ENCODE measurements at places on chromosomes 16 and 17.

DNA sequence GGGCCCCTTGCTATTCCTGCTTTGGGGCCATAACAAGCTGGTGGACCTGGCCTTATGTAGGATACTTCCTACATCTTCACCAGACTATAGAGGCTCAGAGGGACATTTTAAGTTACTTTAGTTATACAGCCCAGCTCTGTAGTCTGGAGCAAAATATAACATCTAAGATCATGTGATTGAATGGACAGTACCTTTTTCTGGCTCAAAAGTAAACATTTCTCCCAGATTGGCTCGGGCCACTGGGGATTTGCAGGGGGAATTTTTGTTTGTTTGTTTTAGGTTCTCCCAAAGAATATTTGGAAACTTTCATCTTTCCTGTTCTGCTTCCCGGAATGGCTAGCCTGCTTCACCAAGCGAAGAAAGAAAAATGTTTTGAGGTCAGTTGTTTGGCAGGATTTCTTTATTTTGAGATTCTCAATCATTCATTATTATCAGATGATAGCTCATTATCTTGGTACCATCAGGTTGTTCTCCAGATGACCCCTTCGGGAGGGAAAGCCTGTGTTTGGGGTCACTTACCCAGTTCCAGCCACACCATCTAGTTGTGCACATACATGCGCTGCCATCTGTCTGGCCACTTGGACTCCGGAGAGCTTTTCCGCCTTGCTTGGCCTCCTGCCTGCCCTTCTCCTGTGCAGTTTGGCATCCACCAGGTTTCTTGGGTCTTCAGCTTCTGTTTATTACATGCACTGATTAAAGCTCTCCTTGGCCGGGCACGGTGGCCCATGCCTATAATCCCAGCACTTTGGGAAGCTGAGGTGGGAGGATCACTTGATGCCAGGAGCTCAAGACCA is 17.2 kb downstream of the IQCK start:
- no peak for DNase-seq

DNA sequence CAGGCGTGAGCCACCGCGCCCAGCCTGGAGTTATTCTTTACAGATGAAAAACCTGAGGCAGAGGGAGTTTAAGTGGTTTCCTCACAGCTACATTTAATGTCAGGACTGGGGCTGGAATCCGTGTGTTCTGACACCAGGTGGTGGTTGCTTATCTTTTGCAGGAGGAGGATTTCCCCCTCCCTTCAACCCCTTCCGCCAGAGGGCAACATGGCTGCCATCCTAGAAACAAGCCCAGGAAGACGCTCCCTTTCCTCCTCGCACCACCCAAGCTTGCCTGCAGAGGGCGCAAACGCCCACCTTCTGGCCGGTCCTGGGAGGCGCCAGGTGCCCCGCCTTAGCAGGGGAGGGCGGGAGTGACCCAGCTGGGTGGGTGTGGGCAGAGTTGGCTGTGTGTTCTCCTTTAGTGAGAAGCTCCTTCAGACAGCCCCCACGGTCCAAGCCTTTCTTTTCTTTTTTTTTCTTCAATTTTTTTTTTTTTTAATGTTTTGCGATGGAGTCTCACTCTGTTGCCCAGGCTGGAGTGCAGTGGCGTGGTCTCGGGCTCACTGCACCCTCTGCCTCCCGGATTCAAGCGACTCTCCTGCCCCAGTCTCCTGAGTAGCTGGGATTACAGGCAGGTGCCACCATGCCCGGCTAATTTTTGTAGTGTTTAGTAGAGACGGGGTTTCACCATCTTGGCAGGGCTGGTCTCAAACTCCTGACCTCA is 9.9 kb upstream of the RAP1GAP2 start:
- peak; percentile 62 for DNase-seq

GRCh38 chr16:12625716-12626115 is 178.0 kb downstream of the CPPED1 start:
- no peak for DNase-seq

- DNase-seq: no peak
Observed at GRCh38 chr16:87828071-87828906, 41.0 kb downstream of the SLC7A5 start.

DNA sequence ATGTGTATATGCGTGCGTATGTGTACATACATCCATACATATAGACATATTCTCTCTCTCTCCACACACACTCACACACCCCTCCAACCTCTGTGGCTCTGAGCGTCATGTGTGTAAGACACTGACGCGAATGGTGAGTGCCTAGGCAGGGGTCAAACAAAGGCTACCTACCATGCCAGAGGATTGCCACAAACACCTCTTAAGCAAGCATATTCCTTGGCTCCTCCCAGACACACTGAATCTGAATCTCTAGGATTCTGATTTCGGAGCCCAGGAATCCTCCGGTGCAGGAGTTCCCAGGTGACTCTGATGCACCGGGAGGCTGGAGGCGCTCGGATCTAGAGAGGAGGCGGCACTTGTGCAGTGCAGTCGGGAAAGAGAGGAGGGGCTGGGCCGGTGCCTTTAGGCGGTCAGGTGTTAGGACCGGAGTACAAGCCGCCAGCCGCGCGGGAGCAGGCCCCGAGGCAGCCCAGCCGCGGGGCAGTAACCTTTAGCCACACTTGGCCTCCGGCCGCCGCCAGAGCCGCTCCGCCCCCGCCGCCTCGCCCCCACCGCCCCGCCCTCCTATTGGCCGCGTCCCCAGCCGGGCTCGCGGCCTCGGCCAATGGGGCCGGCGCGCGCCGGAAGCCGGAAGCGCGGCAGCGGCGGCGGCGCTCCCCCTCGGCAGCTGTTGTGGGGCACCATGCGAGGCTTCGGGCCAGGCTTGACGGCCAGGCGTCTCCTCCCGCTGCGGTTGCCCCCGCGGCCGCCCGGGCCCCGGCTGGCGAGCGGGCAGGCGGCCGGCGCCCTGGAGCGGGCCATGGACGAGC is at the start of gene MLYCD:
Gene MLYCD (plus strand): TSS at position 653 of the 809 bp plus-strand sequence. CDS start 30 bp downstream, at position 683.
- peak; percentile 81 for DNase-seq

DNA sequence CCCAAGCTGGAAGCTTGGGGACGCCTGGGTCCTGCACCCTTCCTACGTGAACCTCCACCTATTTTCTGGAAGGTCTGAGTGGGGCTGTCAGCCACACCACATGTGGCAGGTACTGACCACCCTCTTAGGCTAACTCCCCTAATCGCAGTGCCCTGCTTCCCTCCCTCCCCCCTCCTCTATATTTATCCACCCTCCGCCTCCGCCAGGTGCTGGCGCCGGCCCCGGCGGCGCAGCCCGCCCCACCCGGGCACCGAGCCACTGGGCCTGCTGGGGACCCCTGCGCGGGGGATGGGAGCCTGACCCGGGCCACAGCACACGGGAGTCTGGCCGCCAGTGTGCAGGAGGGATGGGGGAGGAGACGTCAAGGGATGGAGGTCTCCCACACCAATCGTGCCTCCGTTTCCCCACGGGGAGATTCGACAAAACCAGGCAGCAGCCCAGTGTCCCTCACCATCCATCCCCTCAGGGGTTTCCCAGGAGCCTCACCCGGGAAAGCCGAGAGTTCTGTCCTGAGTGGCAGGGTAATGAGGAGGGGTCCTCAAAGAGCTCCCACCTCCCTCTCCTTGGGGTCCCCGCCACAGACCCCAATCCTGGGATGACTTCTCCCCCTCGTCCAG is 1.3 kb downstream of the PLEKHH3 start:
- no peak for DNase-seq

- no peak for DNase-seq
Observed at GRCh38 chr16:22402191-22402590, 27.8 kb upstream of the CDR2 start.

DNA sequence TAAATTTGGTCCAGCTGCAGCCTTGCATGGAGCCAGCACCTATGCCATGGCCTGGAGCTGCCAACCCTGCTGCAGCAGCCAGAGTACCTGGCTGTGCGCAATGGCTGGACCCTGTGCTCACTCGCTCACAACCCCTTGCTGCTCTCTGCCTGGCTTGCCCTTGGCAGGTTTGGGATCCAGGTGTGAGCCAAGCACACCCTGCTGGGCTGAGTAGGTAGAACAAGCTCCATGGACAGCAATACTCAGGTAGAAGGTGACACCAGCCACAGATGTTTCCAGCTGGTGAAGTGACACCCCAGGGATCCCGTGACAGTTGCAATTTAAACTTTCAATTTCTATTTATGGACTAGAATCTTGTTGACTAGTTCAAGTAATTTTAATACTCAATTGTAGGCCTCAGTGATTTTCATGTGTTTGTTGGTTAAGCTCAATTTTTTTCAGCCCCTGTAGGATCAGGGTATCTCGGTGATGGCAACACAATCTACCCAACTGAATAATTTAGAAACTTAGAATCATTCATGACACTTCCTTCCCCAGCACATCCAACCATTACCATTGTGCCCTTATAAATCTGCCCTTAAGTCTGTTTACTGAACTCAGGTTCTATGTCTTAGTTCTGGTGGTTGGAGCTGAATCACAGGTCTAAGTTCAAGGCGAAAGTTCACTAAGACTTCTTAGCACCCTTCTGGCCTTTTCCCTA is 480.0 kb downstream of the PMP22 start:
- no peak for DNase-seq

DNA sequence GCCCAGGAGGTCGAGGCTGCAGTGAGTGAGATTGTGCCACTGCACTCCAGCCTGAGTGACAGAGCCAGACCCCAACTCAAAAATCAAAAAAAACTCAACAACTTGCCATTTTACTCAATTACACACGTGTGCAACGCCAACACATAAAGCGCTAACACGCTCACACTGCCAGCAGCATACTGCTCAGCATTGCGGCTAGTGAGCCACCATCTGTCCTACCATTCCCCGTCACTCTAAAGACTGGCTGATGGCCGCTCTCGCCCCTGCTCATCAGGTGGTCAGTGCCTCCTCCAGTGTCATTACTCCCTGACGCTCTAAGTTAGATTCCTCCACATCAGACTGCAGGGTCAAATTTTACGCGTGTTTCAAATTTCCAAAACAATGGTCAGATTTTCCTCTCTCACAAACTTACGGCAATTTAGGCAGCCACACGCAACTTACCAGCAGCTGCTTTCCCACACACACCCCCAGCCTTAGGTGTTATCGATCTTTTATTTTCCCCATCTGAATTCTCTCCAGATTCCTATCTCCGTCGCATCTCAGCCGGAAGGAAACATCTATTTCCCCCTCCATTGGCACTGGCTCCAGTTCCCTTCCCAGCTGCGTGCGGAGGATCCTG is 240.8 kb downstream of the C16orf95 start:
- DNase-seq: no peak

DNA sequence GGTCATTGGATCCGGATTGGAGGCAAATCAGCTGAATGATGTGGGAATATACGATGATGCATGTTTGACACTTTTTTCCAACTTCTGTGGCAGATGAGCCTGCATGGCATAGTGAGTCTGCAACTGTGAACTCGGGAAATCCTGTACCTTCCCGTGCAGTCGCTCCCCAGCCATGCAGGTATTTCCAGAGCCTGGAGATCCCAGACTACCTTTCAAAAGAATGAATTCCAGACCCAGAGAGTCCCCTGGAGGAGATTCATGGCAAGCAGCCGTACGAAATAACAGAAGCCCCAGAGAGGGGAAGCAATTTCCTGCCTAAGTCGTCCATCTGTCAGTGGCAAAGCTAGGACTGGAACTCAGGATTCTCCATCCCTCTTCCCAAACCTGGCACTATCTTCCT is 75.7 kb upstream of the FAM20A start:
- no peak for DNase-seq

- no peak for DNase-seq
Observed at GRCh38 chr16:22216191-22216831, 10.2 kb downstream of the EEF2K start.

- no peak for DNase-seq
Observed at GRCh38 chr16:15973421-15973820, 24.0 kb downstream of the ABCC1 start.

DNA sequence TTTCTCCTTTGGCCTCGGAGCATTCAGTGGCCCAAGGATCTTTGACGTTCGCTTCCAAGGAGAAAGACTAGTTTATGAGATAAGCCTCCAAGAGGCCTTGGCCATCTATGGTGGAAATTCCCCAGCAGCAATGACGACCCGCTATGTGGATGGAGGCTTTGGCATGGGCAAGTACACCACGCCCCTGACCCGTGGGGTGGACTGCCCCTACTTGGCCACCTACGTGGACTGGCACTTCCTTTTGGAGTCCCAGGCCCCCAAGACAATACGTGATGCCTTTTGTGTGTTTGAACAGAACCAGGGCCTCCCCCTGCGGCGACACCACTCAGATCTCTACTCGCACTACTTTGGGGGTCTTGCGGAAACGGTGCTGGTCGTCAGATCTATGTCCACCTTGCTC is 1.4 kb downstream of the AOC3 start:
- no peak for DNase-seq

- DNase-seq: no peak
Observed at GRCh38 chr16:75017670-75018525, 19.1 kb downstream of the ZNRF1 start.

DNA sequence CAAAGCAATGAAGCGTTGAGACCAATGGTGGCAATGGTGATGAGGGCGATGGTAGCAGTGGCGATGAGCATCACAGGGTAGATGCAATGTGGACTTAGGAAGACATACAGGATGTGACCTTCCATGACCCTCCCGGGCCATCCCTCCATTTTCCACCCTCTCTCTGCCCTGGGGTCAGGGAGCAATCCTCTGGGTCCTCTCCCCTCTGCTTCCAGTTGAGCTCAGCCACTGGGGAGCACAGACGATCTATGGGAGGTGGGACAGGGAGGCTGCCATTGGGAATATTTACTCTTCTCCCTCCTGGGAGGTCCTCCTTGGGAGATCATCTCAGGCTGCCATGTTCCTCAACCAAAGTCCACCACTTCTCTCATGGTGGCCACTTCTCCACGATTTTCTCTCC is 260.7 kb upstream of the FOXF1 start:
- DNase-seq: no peak

DNA sequence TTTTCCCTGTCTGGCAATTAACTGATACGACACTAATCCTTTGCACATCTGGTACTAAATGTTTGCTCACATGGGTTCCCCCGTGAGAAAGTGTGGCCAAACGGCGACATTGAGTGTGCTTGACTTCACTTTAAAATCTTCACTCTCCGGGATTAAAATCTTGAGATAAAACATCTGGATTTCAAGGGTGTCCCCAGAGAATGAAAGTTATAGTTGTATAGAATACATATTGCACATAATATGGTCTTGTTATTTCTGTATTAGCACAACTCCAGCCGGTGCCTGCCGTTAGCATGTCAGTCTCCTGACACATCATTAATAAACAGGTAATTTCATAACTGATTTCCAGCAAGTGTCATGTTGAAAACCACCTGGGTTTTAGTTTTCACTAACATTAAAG is 749.0 kb upstream of the SOX9 start:
- DNase-seq: no peak

DNA sequence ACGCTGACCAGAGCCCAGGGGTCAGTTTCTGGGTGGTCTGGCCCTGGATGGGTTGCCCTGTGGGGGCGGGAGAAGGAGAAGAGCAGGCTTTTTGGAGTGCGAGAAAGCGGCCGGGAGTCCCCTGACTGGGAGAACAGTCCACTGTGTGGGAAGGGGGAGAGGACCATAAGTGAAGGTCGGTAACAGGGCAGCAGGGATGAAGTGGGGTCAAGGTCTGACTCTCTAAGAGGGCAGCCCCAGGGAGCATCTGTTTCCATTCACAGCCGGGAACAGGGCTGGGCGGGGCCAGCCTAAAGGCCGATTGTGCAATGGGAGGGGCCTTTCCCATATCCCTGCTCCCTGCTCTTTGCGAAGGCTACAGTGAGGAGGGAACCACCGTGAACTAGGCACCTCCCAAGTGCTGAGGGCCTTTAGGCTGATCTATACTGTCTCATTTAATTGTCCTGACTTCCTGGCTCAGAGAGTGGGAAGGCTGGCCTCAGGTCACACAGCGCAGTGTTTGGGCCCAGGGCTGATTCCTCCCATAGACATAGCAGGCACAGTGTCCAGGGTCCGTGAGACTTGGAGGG is 10.4 kb upstream of the WFDC1 start:
- no peak for DNase-seq

Measured in hippocampal formation (tissue), 2 donors.